ENCODE measurements at places on chromosomes 12 and 14.
A peak's percentile ranks its signal among the peaks of the same experiment; 100 is the strongest.

- no peak for DNase-seq
Observed at GRCh38 chr12:122965321-122965751, 927 bp downstream of the ABCB9 start.

DNA sequence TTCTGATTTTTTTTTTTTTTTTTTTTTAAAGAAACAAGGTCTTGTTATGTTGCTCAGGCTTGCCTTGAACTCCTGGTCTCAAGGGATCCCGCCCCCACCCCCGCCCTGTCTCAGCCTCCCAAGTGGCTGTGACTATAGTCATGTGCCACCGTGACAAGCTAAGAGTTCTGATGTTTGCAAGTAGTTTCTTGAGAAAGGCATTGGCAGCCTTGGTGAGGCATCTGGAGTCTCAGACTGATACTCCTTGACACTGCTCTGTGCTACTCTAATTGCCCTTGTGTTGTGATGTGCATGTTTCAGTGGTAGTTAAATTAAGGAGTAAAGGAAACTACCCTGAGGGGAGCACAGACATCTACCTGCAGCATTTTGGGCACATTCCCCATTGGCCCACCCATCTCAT is 46.2 kb upstream of the OR4E1 start:
- DNase-seq: no peak

GRCh38 chr12:124543052-124543589 is 24.3 kb downstream of the NCOR2 start:
- DNase-seq: peak; percentile 53

DNA sequence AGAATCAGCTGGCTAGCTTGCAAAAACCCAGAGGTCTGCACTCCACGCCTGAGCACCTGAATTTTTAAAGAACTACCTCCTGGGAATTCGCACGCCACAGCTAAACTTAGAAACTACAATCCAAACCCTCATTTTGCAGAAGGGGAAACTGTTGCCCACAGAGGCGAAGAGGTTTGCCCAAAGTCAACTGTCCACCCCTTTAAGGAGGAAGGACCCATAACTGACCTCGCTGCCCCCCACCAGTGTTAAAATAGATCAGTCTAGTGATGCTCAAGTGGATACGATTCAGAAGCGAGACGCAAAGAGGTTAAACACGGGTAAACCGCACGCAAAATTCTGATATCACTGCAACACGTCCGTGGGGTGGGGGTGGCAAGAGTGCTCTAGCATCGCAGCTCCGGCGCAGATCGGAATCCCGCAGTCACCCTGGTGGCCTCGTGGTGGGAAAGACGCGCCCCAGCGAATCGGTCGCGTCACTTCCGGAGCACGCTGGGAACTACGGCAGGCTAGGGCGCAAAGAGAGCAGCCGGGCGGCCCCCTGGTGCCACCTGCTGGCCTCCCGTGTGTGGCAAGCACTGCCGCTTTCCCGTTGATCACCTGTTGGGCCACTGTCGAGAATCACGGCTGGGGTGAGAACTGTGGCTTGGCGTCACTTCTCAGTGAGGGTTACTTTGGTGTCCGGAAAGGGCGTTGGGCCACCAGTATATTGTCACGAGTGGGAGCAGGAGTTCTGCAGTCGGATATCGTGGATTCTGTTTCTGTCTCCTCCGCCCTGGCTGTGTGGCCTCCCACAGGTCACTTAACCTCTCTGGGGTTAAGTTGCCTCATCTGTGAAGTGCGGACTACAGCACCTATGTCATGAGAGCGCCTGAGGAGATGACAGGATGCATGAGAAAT is at the start of gene ALKBH2:
Gene ALKBH2, minus strand, starts transcription at position 451 of the 897 bp plus-strand sequence. CDS start 686 bp downstream, outside the sequence.
- DNase-seq: peak; percentile 96

DNA sequence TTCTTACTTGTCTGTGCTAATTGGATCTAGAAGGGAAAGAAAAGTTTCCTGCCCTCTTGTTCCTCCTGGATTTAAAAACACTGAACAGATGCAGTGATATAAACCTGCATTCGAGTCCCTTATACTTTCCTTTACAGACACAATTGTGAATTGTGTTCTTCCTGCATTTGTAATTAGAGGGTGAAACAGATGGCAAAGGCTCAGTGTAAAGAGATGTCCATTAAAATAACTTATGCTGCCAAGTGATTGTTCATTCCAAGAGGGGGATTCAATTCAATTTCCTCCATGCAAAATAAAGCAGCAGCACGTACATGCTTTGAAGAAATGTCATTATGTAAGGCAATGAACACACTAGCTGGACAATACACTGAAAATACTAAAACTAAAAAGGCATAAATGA is 248.3 kb upstream of the LRIG3 start:
- DNase-seq: no peak

GRCh38 chr12:63916561-63917476 is 72.3 kb downstream of the SRGAP1 start:
- no peak for DNase-seq

DNA sequence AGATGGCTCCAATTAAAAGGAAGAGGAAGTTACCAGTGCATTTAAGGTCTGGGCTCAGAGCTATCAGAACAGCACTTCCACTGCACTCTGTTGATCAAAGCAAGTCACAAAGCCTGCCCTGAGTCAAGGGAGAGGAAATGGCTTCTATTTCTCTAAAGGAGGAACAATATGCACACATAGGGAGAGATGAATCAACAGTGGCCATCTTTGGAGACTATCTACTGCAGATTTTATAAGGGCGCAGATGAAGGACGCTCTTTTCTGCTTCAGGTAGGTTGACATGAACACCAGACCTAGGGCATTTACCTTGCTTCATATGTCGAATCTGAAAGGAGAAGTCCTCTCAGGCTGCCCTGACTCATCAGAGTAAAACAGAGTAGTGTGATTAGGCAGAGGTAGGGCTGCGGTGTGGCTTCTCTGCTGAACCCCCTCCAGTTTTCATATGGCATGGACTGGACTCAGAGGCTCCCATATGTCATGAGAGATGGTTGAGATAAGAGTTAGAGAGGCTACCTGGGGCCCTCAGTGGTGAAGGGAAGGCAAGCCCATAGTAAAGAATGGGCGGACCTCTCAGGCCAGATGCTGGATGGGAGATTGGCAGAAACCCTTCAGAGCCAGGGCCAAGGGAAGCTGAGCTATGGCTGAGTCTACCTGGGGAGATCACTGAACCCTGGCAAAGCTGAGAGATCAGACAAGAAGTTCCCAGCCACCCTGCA is 84.4 kb downstream of the ARF6 start:
- DNase-seq: peak; percentile 59

GRCh38 chr12:93008044-93008778 is 79.1 kb upstream of the EEA1 start:
- DNase-seq: no peak

GRCh38 chr14:64965356-64966000 is 6.7 kb downstream of the RAB15 start:
- no peak for DNase-seq

- DNase-seq: no peak
Observed at GRCh38 chr14:44979740-44980356, 17.9 kb downstream of the TOGARAM1 start.

DNA sequence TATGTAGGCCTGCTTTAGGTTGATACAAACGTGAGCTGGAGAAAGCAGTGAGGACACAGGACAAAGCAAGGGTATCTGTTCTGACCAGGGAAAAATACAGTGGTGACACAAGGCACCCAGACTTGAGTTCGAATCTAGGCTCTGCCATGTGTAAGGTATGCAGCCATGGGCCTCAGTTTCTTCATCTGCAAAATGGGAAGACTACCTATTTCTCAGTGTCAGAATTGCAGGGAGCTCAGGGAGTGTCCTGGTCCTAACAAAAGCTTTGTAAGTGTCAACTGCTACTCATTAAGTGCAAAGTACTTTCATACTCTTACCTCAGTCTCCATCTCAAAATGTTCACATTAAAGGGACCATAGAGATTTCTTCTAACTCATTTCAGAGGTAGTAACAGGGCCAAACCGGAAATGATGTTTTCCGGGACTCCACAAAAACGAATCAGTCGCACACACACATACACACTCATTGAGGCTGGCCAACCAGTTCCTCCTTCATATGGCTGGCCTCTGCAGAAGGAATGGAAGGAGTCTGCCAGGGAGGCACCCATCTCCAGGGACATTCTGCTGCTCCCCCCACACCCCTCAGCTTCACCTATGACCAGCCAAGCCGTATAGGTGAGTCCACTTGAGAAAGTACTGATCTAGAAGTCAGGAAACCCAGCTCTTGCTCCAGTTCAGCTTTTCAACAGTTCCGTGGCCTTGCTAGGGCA is 7.8 kb downstream of the CTDSP2 start:
- DNase-seq: peak; percentile 52

- DNase-seq: no peak
Observed at GRCh38 chr14:77314539-77315457, 5.9 kb downstream of the POMT2 start.
